HFF-Myc (cell line): ENCODE measurements at places on chromosomes 11 and 22.

- DNase-seq = no peak
These were observed 115.7 kb upstream of the C11orf87 start for GRCh38 chr11:109306322-109306721.

DNA sequence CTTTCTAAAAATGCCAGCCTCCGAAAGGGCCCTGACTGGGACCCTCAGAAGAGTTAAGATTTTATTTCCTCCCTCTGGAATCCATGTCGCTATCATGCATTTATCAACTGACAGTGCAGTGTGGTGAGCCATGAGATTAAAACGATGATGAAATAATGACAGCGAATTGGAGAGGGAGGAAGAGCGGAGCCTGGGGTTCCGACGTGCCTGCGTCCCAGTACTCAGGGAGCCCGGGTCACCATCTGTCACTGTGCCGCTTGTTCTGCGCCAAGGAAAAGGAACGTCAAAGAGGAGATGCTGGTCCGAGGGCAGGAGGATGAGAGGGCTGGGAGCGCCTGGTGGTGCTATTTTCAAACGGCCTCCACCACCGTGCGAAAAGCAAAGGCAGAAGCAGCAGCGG lies 46.2 kb downstream of the MACROD1 start:
- no peak for DNase-seq

DNA sequence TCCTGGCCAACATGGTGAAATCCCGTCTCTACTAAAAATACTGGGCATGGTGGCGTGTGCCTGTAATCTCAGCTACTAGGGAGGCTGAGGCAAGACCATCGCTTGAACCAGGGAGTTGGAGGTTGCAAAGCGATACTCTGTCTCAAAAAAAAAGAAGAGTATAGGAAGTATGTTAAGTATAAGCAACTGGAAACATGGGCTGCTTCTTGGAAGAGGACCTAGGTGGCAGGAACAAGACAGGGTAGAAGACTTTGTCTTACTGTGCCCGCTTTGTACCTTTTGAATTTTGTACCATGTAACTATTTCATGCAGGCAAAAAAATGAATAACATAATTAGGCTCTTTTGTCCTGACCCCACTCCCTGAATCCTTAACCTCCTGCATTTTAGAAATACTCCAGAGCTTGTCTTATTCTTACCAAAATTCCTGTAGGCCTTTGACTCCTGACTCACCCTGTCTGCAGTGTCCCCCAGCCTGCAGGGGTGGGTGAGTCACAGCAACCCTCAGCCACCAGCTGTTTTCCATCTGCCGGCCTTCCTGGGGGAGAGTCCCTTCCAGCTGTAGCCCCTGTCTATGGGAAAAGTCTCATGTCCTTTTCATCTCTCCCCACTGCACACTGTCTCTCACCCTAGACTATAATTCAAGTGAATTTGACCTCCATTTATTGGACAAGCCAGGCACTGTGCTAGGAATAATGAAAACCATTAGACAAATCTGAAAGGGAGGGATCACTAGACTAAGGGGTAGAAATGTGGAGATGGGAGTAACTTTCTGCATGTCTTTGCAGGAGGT lies 41.8 kb downstream of the TXN2 start:
- DNase-seq = peak; percentile 83

DNA sequence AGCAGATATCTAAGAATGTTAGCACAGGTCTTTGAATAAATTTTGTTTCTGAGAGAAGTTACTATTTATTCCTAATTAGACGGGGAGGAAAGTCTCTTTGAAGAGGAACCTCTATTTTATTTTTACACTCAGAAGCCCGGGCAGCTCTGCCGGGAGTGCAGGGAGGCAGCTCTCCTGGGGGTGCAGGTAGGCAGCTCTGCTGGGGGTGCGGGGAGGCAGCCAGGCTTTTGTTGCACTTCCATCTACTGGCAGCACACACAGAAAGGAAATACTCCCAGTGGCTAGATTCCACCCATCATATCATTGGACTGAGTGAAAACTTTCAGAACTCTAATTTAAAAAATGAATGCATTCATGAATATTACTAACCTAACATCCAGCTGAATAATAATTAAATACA lies 24.6 kb downstream of the OR10A6 start:
- no peak for DNase-seq

DNA sequence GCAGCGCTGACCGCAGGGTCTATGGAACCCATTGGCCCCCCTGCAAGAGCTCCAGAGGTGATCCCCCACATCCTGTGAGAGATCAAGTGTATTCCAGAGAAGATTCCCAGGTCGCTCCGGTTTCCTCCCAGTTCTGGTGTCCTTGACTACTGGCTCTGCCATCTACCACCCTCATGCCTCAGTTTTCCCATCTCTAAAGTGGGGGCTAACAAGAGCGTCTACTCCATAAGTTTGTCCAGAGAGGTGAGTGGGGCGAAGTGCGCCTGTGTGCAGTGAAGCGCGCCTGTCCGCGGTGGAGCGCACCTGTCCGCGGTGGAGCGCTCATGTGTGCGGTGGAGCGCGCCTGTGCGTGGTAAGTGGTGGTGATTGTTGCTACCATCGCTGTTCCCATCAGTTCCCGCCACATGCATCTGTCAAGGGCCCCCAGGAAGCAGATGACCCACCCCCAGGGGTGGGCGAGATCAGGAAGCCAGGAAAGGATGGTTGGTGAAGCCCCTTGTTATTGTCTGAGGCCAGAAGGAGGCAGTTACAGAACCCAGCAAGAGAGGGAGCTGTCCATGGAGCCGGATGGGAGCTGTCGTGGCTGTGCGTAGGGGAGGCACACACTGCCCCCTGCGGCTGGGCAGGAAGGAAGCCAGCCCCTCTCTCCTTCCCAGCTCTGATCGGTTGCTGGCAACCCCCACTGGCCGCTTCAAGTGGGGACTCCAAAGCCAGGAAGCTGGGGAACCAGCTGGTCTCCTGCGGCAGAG lies 73.2 kb upstream of the FGF3 start:
- DNase-seq = no peak

GRCh38 chr11:80240245-80240644 lies 799.4 kb upstream of the TENM4 start:
- DNase-seq = no peak

- DNase-seq = no peak
These were observed 1085.5 kb downstream of the BRD1 start for GRCh38 chr22:48742191-48742555.

DNA sequence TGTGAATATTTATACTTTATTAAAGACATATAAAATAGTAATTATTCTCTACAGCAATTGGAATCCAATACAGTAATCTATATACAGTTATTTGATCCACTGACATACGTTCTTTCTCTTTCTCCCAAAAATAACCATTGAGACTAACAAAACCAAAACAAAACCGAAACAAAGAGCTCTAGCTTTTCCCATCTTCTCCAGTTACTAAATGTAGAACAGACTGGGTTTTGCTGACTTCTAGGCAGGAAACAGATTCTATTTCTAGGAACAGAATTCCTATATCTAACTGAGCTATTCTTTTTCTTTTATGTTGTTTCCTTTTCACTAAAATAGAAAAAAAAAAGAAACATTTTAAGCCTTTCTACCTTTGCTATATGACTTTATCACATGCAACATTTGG lies 80.1 kb downstream of the PACS1 start:
- no peak for DNase-seq

DNA sequence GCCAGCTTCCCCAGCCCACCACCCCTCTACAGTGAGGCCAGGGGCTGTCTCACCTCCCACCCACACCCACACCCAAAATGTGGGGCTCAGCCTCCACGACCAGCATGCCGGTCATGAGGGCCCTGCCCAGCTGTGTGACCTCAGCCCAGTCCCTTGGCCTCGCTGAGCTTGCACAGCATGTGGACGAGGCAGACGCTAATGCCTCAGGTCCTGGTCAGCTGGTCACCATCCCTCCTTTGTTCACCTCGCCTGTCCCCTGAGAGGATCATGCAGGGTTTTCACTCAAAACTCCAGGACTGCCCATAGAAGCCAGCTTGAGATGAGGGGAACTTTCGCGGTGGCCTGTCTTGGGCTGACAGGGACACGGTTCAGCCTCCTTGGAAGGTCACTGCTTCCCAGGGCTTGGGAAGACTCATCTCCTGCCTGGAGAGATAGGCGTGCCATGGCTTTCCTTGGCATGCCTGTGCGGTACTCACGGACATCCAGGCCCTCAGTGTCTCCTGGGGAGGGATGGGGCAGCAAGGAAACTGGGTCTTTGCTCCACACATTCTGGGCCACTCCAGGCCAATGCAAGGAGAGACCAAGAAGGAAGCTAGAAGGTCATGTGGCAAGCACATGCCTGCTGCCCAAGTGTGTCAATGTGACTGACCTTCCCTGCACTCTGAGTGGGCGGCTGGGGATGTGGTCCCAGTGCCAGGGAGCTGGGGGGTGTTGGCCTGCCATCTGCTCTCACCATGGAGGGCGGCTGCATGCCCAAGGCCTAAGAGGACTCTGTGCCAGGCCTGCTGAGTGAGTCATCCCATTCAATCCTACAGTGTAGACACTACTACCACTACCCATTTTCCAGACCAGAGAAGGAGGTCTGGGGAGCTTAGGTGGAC lies 3.2 kb upstream of the RTN4R start:
- no peak for DNase-seq

DNA sequence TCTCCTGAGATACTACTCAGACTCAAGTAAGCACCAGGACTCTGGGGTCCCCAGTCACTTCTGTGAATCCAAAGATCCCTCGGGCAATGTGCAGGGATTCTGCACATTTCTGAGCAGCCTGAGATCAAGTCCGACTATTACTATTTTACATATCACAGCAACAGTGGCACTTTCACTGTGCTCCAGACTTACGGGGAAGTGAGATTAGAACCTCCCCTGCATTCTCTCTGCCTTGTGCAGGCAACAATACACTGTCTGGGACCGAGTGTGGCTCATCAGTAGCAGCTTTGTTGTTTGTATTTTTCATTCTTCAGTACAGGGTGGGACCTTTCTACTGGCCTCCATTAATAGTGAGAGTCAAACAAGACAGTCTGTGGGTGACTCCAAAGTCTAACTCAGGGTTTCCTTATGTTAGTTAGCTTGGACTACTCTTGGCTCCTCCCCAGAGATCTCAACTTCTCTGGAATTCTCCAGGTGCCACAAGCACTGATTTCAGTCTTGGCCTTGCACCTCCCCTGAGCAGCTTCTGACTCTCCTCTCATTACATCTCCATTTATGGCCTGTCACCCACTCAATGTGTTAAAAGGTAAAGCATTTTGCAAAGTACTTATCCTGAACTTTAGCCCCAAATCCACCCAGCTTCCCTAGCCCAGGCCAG lies 76.2 kb upstream of the TOP3B start:
- no peak for DNase-seq

GRCh38 chr11:47766509-47767227 lies 473 bp downstream of the FNBP4 start:
- no peak for DNase-seq

GRCh38 chr22:49111085-49111484 lies 716.6 kb downstream of the BRD1 start:
- no peak for DNase-seq

- DNase-seq = no peak
These were observed 5.4 kb downstream of the RNF121 start for GRCh38 chr11:71934213-71934612.

DNA sequence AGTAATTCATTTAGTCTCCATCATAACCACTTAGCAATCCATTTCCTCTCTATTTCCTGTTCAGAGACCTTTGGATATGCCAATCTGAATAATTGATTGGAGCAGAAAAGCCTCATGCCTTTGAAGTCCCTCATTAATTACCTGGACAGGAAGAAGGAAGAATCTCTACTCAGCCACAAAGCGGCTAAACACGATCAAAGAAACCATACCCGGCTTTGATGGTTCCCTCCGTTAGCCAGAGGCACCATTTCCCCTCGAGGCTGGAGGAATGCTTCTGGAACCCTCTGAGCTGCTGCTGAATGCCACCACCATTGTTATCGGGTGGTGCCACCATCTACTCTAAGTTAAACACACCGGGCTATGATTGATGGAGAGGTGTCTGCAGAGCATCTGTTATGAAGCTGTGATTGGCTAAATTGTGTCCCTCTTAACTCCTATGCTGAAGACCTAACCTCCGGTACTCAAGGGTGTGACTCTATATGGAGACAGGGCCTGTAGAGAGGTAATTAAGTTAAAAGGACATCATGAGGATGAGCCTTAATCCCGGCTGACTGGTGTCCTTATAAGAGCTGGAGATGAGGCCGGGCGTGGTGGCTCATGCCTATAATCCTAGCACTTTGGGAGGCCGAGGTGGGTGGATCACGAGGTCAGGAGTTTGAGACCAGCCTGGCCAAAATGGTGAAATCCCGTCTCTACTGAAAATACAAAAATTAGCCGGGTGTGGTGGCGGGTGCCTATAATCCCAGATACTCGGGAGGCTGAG lies 168.6 kb downstream of the CTTN start:
- no peak for DNase-seq

DNA sequence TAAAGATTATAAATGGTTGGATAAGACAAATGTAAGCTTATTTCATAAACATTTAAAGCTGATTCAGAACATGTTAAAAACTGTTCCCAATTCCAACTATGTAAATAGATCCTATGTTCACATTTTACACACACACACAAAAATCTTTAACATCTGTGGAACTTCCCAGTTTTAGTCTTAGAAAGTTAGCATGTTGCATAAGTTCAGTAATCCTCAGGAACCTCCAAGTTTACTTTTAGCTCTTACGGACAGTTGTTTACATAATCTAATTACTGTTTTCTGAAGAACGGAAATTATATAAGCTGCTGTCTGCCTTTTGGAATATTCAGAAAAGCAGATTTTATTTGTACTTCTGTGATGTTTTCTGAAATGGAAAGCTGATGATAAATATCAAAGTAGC lies 53.3 kb downstream of the PANX1 start:
- DNase-seq = no peak

DNA sequence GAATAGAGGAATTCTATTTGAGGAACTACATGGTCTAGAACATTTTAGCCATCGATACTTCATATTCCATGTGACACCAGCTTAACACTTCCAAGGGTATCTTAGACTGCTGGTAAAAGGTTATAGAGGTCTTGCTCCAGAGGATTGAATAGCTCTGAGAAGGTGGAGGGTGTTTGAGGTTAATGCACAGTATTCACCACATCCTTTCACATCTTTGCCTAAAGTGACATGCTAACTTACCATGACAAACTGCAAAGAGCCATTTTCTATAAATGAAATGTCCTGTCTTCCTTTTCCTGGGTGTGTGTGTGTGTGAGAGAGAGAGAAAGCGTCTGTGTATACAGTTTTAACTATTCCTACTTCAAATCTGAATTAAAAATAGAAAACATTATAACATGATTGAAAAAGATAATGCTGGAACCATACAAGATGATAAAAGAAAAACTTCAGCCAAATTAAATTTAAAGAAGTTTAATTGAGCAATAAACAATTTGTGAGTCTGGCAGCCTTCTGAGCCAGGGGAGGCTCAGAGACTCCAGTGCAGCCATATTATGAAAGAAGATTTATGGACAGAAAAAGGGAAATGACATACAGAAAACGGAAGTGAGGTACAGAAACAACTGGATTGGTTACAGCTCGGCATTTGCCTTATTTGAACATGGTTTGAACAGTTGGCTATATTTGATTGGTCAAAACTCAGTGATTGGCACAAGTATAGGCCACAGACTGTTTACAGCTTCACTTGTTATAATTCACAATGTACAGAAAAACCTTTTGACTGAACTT lies 320.9 kb upstream of the CCDC179 start:
- no peak for DNase-seq
